Brain (organoid and tissue), 16 donors: ENCODE measurements at places on chromosomes 3 and 15.

DNA sequence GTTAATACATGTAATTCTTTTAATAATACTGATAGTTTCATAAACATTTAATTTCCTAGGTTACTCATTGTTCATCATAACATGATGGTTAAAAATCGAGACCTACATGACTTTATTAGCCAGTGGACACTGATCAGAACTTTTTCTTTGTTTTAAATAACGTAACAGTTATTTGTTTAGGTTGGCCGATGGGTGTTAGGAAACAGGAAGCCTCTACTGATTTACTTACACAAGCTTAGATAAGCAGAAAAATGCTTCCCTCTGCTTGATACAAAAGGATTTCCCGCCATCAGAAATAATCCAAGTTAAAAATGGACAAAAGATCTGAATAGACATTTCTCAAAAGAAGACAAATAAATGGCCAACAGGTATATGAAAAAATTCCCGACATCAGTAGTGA, 16.6 kb upstream of the APH1B start:
- DNase-seq = no peak

- no peak for DNase-seq
Measured at GRCh38 chr15:62165793-62166375, 799 bp upstream of the C2CD4B start.

GRCh38 chr15:52559022-52559421, 9.8 kb downstream of the ARPP19 start:
- no peak for DNase-seq

GRCh38 chr3:111723293-111724215, 128.4 kb upstream of the ZBED2 start:
- DNase-seq = no peak

DNA sequence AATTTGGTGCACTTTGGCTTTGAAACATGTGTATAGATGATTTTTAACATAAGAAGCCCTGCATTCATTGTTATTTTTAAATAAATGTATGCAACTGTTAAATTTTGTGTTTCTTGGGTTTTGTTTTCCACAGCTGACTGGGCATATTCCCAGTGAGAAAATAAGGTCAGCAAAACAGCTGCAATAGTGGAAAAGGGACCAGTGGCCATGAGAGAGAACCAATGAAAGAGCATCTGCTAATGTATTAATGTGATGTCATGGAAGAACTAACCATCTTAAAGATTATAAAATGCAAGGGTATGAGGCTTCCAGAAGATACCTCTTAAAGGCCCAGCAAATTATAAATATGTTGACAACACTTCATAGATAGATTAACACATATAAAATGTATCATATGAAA, 31.0 kb upstream of the KBTBD12 start:
- DNase-seq = no peak

DNA sequence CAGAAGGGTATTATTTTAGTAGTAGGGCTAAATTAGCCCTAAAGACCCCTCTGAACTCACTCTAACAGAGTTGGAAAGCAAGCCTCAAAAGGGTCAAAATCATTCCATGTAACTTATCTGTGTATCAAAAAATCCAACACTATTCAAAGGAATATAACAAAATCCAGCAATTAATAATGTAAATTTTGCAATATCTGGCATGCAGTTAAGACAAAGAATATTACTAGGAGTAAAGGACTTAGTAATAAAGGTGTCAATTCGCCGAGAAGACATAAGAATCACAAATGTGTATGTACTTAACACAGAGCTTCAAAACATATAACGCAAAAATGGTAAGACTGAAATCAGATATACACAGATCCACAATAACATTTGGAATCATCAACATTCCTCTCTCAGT, 71.2 kb upstream of the PFN2 start:
- DNase-seq = no peak

- no peak for DNase-seq
Measured at GRCh38 chr3:57966829-57967228, 41.4 kb upstream of the FLNB start.

GRCh38 chr3:113625834-113626233, 70.6 kb downstream of the USF3 start:
- no peak for DNase-seq

- no peak for DNase-seq
Measured at GRCh38 chr3:14701676-14702075, 26.7 kb downstream of the C3orf20 start.

DNA sequence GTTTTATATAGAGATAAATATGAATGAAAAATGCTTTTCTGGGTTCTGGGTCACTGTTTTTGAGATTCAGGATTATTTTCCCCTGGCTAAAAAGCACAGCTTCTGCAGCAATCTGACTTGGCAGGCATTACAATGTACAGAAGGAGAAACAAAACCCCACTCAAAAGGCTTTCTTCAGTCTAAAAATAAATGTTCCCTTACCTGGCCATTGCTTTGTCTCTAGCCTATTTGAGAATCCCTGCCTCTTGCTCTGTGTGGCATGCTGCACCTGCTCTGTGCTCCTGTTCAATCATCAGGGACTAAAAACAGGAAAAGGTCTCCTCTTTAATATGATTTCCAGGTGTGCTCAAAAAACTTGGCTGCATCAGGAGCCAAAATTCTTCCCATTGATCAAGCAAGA, 187.4 kb upstream of the STAC start:
- DNase-seq = no peak

DNA sequence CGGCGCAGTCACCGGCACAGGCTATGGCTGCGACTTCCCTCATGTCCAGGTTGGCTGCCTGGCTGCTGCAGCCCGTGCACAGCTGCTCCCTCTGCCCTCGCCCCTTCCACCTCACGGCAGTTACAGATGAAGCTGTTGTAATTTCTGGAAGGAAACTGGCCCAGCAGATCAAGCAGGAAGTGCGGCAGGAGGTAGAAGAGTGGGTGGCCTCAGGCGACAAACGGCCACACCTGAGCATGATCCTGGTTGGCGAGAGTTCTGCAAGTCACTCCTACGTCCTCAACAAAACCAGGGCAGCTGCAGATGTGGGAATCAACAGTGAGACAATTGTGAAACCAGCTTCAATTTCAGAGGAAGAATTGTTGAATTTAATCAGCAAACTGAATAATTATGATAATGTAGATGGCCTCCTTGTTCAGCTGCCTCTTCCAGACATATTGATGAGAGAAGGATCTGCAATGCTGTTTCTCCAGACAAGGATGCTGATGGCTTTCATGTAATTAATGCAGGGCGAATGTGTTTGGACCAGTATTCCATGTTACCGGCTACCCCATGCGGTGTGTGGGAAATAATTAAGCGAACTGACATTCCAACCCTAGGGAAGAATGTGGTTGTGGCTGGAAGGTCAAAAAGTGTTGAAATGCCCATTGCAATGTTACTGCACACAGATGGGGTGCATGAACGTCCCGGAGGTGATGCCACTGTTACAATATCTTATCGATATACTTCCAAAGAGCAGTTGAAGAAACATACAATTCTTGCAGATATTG, 13.2 kb upstream of the GNB4 start:
- DNase-seq = no peak
